CD4-positive, alpha-beta T cell treated with Interferon gamma for 1 hour (primary cell): ENCODE measurements at places on chromosomes 12 and 14.

DNA sequence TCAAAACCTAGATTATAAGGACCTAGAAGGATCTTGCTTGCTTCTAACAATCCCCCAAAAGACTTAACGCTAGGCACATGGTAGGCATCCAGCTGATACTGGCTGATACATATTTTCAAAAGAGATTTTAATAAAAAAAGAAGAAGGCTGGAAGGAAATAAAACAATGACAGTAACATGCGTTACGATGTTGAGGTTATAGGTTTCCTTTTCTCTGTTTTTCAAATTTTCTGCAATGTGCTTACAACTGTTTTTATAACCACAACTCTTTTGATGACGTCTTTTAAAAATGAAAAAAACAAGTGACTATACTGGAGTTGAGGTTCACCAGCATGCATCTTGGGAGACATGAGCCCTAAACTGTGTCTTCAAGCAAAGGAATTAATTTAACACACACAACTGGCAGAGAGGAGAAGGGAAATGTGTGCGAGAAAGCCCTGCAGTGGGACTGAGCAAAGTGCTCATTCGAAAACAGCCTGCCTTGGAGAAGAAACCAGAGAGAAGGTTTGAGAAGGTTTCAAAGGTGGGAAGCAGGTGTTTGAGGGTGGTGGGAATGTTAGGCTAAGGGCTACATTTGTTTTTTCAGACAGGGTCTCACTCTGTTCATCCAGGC, 80.4 kb downstream of the DUSP16 start:
- peak; percentile 58 for DNase-seq

DNA sequence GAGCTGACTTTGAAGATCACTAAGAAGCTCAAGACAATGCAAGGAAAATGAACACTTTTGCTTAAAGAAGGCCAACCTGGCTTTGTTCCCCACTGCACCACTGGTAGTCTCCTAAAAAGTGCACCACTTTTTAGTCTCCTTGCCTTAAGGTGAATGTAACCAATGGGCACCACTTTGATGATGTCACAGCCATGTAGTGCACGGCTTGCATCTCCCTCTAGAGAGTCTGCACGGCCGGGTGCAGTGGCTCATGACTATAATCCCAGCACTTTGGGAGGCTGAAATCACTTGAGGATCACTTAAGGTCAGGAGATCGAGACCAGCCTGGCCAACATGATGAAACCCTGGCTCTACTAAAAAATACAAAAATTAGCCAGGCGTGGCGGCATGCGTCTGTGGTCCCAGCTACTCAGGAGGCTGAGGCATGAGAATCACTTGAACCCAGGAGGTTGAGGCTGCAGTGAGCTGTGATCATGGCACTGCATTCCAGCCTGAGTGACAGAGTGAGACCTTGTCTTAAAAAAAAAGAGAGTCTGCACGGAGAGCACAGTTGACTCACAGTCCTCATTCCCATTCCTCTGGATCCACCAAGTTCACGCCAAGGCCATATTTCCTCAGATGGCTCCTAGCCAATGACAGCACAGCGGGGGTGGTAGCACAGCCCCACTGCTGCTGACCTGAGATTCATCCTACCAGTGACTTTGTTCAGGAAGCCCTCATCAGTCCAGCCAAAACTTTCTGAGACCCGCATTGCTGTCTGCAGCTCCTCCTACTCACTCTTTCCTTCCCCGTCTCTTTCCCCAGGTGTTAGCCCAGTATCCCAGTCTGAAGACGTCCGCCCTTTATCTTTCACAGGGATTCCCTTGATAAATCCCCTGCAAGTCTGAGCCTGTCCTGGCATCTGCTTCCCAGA, 16.5 kb upstream of the IFT81 start:
- DNase-seq: no peak

- no peak for DNase-seq
Observed at GRCh38 chr12:27723212-27723611, 12.6 kb downstream of the MRPS35 start.

DNA sequence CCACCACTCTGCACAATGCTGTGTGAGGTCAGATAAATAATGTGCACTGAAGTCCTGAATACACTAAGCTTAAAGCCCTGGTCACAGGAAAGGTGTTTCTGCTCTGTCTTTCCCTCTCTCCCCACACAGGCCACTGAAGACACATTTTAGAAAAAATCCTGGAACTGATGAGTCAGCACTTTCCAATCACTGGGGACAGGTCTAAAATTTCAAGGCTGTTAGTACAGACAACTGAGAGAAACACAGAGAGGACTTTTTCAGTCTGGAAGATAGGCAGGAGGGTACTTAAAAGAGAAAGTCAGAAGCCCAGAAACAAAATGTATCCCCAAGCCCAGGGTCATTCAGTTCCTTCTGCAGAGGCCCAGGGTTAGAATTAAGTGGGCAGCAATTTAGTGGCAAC, 333.9 kb upstream of the CCDC196 start:
- no peak for DNase-seq

DNA sequence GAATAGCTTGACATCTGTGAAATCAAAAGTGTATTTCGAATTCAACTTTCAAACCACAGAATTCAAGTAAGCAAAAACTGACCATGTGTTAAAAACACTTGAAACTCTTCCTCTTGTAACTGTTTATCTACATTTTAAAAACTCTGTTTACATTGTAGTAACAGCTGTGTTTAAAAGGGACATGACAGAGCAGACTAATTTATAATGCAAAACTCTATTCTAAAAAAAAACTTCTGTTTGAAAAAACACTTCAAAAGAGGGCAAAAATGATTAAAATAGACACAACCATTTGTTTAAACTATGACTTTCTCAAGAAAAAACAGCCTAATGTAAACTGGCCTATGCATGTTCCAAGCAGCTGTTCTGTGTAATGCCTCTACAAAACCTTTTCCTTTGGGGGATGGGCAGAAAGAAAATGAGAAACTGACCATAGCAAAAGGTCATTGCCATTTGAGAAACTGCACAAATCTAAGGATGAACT, 149.1 kb upstream of the HMGA2 start:
- DNase-seq: no peak

- DNase-seq: no peak
Observed at GRCh38 chr14:95601650-95602049, 66.8 kb downstream of the GLRX5 start.

- DNase-seq: no peak
Observed at GRCh38 chr12:58412461-58413060, 471.2 kb downstream of the ATP23 start.

- DNase-seq: no peak
Observed at GRCh38 chr14:39381366-39381765, 50.9 kb downstream of the FBXO33 start.

GRCh38 chr12:2284857-2285256, 232.1 kb downstream of the CACNA1C start:
- no peak for DNase-seq

- DNase-seq: no peak
Observed at GRCh38 chr12:22034709-22035506, 11.1 kb upstream of the CMAS start.

DNA sequence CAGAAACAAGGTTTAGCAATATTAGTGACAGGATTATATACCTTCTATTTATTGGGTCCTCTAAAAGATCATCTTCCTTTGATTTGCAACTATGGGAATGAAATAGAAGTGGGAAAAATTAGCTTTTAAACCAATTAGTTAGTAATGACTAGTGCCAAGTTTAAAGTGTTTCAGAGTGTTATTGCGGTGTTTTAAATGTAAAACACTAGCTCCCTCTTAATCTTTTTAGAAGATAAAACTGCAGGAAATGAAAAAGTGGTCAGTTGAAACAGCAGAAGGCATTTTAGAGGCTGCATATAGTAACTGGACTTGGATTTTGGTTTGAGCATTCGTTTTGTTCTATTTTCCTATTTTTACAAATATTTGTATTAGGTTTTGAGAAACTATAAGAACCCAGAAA, 286.2 kb downstream of the RAD51B start:
- DNase-seq: no peak

- DNase-seq: peak; percentile 37
Observed at GRCh38 chr12:48938805-48939204, 13.5 kb upstream of the FKBP11 start.

DNA sequence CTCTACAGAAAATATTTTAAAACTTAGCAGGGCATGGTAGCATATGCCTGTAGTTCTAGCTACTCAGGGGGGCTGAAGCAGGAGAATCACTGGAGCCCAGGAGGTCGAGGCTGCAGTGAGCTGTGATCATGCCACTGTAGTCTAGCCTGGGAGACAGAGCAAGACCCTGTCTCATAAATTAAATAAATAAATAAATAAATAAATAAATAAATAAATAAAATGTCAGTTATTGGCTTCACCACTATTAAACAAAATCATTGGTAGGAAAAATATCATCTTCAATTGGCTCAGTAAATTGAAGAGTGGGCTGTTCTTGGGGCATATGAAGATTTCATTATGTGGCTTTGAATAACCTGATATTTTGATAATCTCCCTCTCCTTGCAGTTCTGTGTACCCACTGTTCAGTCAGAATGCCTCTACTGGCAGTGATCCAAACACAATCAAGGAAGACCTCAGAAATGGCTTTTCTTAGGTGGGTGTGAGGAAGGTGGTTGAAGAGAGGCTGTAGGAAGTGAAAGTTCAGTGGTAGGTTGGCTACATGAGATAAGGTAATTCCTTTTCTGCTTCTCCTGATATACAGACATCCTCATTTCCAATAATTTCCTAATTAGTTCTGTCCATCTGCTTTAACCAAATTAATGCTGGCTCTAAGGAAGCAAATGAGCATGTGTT, 175.8 kb downstream of the MSRB3 start:
- DNase-seq: no peak

GRCh38 chr12:65803251-65803650, 21.0 kb upstream of the HMGA2 start:
- no peak for DNase-seq

- DNase-seq: no peak
Observed at GRCh38 chr12:57309420-57309819, 58.4 kb upstream of the STAC3 start.

GRCh38 chr12:93032758-93033157, 103.7 kb upstream of the EEA1 start:
- DNase-seq: no peak

- no peak for DNase-seq
Observed at GRCh38 chr12:11761869-11762567, 112.5 kb downstream of the ETV6 start.

GRCh38 chr12:54019091-54019811, 9.0 kb upstream of the HOXC6 start:
- no peak for DNase-seq

DNA sequence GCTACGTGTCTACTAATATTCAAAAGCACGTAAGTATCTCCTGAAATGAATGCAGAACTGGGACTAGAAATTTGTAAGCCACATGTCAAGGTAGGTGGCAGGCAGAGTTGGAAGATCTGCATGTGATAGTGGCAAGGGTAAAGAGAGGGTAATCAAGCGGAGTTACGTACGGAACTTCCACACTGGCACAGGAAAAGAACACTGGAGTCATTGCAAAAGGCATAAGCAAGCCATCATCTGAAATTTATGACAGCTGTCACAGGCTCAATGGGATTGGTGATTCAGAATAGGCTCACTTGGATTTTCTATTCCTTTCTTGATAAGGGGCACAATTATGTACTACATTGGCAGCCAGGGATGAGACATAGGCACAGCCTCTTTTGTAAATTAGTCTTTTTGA, 245.3 kb downstream of the PDZRN4 start:
- DNase-seq: no peak

- DNase-seq: no peak
Observed at GRCh38 chr12:87430444-87430843, 598.8 kb downstream of the C12orf50 start.

- no peak for DNase-seq
Observed at GRCh38 chr14:76194327-76194726, 42.6 kb downstream of the GPATCH2L start.

DNA sequence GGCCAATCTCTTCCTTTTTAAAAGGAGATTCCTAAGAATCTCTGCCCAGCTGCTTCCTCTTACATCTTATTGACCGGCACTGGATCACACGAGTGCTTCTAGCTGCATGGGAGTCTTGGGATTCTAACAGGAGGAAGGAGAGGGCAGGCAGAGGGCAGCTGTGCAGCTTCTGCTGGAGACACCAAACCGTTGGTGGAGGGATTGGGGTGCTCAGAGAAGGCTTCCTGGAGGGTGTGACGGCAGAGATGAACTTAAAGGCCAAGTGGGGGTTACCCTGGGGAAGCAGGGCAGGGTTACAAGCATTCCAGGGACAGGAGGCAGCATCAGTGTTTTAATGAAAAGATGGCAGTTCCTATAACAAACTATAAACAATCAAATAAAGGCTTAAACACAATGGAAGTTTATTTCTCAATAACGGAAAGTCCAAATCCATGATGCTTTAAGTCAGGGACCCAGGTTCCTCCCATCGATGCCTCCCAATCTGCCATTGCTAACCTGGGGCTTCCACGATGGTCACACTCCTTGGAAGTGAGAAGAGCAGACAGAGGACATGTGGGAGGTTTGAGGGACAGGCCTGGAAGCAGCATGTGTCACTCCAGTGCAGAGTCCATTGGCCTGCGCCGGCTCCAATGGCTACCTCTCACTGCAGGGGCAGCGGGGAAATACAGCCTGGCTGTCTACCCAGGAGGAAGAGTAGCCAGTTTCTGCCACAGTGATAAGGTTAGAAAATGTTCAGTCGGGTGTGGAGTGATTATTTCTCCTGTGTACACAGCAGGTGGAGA, 53.1 kb upstream of the DDX11 start:
- DNase-seq: no peak

GRCh38 chr12:116855744-116856470, 25.3 kb downstream of the HRK start:
- no peak for DNase-seq

DNA sequence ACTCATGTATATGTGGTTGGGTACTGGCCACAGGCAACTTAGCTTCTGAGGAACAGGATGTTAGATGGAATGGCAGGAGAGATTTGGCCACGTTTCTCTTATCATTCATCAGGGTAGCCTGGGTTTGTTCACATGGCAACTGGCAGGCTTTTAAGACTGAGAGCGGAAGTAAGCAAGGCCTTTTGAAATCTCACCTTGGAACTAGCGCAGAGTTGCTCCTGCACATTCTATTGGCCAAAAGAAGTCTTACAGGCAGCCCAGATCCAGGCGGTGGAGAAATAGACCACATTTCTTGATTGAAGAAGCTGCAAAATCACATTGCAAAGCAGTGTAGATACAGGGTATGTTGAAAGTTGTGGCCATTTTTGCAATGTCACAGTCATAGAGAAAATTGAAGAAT, 3.7 kb downstream of the CLEC4A start:
- peak; percentile 3 for DNase-seq

- no peak for DNase-seq
Observed at GRCh38 chr14:91569301-91569700, 59.2 kb upstream of the PPP4R3A start.
